ENCODE measurements at places on chromosomes 5 and 9. TPM values are rescaled to one million over a fixed set of nuclear protein-coding genes. Genes with fewer than 3 reads are reported as not detected.

Gene SLC6A7
- not detected for total RNA-seq

Gene SHROOM1
- total RNA-seq, result not detected

DNA sequence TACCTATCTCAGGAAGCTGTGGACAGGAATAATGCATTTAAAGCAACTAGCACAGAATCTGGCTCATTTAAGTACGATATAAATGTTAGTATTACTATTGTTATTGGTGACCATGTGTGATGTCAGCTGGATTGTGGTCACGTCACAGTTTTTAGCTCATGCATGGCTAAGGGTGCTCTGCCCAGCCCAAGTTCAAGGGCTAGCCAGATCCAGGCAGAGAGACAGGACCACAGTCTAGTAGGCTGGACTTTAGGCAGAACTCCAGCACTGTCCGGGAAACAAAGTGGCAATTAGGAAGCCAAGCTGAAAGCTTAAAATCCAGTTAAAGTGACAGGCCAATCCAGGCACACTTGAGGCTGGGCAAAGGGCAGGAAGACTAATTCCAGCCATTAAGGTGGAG lies 273.6 kb downstream of the ADAMTSL1 start:
- DNase-seq, result no peak

DNA sequence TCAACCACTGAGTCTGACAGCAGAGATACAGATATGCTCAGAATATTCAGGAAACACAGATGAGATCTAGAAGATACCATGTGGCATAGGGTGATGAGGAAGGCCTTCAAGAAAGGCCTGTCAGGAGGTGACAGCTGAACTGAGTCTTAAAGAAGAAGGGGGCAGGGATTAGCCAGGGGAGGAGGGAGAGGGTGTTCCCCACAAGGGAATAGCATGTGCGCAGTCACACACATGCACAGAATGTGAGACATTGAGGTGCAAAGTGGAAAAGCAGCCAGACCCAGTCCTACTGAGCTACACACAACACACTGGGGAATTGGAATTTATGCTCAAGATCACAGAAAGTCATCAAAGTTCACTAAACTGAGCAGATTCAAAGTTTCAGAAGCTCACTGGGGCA lies 3.0 kb upstream of the SLC25A48 start:
- DNase-seq, result no peak

GRCh38 chr5:39148983-39149534 lies 70.3 kb downstream of the FYB1 start:
- no peak for DNase-seq

Gene EIF4E1B
- total RNA-seq, result not detected

Gene SLCO6A1
- not detected for total RNA-seq

DNA sequence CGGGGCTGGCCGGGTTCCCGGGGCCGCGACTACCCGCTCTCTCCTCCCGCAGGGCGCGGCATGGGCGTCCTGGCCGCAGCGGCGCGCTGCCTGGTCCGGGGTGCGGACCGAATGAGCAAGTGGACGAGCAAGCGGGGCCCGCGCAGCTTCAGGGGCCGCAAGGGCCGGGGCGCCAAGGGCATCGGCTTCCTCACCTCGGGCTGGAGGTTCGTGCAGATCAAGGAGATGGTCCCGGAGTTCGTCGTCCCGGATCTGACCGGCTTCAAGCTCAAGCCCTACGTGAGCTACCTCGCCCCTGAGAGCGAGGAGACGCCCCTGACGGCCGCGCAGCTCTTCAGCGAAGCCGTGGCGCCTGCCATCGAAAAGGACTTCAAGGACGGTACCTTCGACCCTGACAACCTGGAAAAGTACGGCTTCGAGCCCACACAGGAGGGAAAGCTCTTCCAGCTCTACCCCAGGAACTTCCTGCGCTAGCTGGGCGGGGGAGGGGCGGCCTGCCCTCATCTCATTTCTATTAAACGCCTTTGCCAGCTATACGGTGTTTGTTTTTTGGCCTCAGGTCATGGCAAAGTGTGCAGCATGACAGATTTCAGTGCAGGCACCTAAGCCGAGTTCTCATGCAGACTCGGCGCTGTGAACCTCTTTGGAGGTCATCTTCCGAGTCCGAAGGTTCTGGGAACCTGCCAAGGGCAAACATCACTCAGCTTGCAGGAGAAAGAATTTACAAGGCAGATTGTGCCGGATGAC lies 516 bp downstream of the MRPL41 start:
- DNase-seq, result no peak

Gene GALNT12
- 13.8 TPM for total RNA-seq

DNA sequence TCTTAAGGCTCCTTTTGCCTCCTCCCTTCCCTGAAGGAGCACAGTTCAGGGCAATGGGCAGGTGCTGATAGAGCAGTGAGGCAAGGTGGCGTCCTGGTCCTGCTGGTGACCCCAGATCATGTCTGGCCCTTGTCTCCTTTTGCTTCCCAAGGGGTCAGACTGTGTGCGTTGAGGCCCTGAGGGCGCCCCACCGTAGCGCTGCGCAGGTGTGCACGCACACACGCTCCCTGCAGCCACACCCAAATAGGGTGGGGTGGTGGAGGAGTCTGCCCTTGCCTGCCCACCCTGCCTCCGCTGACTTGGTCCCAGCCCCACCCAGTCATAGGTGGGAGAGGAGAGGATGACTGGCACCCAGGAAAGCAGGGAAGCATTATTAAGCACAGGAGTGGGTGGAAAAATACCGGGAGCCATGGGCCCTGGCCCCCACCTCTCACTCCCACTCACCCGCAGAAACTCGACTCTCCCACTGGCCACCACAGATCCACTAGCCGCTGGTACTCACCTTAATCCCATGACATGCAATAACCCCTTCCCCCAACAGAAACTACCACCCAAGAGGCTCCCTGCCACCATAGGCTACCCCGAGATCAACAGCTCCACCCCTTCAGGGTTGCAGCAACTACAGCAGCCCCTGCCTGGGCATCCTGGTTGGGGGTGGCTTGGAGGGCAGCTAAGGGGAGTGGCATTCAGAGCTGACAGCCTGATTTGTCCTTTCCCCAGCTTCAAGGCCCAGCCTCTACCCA lies 16.7 kb downstream of the PDLIM4 start:
- DNase-seq, result no peak

DNA sequence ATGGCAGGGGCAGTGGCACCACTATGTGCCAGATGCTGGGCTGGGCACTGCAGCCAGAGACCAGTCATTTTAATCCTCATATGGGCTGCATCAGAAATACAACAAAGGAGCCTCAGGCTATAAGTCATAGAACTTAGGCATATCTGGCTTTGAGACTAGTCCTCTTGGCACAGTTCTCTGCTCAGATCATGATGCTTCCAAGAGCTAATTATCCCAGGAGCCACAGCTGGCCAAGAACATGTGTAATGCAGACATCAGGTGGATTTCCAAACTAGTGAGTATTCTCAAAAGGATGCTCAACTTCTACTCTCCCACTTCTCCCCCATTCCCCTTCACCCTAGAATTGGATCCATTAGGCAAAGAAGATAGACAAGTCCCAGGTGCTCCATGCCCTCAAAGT lies 562.2 kb upstream of the TRPC7 start:
- no peak for DNase-seq

GRCh38 chr9:91361291-91362050 lies at the start of gene AUH:
TSS of gene AUH (minus strand) at chr9:91361918. CDS start at chr9:91361889, 29 bp downstream.
- DNase-seq, result peak; percentile 83

GRCh38 chr9:98538626-98539031 lies 170.1 kb downstream of the GABBR2 start:
- DNase-seq, result no peak

DNA sequence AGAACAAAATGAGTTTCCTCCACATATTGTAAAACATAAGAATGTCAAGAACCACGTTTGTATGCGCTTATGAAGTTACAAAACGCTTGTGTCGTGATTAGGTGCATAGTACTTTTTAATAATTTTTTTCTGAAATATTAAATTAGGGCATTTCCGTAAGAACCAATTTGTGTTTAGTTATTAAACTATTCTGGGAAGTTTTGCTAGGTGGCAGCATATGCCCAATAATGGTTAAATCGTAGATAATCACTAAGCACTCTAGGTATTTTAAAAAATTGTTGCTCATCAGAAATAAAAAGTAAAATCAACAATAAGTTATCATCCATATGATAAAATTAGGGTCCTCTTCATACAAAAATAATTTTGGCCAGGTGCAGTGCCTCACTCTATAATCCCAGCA lies 5.4 kb downstream of the SRFBP1 start:
- no peak for DNase-seq

GRCh38 chr5:180235846-180236245 lies 26.8 kb upstream of the RASGEF1C start:
- no peak for DNase-seq

GRCh38 chr9:121376214-121376830 lies 6.3 kb upstream of the STOM start:
- no peak for DNase-seq

DNA sequence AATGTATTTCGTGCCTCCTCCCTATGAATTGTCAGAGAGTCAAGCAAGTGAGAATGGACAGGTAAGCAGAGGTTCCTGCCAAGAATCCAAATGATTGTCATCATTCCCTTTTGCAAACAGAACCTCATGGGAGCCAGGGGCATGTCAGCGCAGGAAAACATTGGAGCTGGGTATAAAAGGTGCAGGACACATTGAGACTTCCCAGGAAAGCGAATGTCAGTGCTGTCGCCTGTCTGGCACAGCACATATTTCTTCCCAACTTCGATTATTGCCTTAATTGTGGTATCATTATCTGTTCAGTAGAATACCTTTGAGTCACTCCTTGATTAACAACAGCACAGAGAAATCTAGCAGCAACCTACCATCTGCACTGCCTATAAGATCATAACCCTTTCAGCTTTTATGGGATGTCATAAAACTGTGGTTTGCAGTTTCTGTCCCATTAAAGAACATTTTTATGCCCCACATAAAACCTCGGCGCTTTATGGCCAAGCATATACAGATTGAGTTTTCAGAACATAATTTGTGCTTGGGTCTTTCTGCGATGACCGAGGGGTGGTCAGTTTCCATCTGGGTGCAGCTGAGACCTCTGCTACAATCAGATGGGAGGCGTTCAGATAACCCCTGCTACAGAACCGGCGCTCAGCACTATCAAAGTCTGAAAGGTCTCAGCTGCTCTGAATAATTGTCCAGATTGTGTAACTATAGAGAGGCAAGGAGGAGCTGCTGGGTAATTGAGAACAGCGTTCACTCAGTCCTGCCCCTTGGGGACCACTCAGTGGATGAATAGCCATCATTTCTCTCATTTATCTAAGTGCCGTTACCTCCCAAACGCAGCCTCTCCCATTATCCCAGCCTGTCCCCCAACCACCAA lies 30.9 kb upstream of the WWC1 start:
- no peak for DNase-seq

Gene OR1Q1
- not detected for total RNA-seq

DNA sequence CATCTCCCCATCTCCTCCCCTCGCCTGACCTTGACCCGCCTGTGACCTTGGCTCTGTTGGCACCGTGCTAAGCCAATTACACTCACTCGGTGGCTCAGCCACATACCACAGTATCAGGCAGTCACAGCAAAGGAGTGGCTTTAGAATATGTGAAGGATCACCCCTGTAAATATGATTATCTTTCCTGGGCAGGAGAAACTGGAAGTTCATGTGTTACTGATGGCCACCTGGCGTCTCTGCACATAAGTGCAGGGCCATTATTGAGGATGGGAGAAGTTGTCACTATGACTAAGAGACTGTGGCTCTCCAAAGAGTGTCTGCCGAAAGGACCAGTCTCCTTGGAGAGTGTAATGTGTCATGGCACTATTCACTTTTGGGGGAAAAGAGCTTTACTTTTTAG lies 116.9 kb upstream of the S1PR3 start:
- no peak for DNase-seq

Gene TMEM232
- total RNA-seq, result 1.7 TPM
